ENCODE measurements at places on chromosomes 3 and 15. TPM values are rescaled to one million over a fixed set of nuclear protein-coding genes. Genes with fewer than 3 reads are reported as not detected.
A peak's percentile ranks its signal among the peaks of the same experiment; 100 is the strongest.

ACAN gene
- 0.60 TPM for total RNA-seq

TMEM266 gene
- total RNA-seq, result 0.42 TPM

CLSTN2 gene
- 13.4 TPM for total RNA-seq

NEK10 gene
- 1.3 TPM for total RNA-seq

CFAP91 gene
- 11.4 TPM for total RNA-seq

ECE2 gene
- not detected for total RNA-seq

KY gene
- total RNA-seq, result 1.5 TPM

VIPR1 gene
- total RNA-seq, result 2.4 TPM

PLXNB1 gene
- total RNA-seq, result 313 TPM

STRA6 gene
- not detected for total RNA-seq

SLTM gene
- 87.9 TPM for total RNA-seq

DNA sequence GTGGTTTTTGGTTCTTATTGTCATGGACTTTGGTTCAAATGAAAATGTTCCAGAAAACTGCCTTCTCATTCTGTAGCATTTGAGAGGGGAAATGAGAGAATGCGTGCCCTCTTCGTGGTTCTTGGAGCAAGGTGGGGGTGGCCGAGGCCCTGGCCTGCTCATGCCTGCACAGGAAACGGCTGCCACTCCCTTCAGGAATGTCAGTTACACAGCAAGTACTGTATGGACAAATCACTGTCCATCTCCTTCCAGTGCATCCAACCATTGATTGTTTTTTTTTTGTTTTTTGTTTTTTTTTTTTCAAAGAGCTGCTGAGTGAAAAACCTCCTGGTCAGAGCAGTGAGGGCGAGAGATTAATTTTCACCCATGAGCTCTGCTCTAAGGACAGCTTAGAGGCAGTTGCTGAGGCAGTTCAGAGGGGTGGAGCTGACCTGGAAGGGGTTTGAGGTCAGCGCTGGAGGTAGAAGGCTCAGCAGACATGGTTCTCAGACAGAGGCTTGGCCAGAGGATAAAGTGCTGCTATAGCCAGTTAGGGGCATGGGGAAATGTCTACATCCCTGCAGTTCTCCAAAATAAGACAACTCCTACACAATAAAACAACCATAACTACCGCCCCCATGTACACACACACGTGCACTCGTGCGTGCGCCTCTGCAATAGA lies 20.2 kb upstream of the KIF23 start:
- H3K4me1 ChIP-seq, result no peaks in the 10 kb centered on the region
- DNase-seq, result no peak
- no peak overlapping the region for H3K4me3 ChIP-seq
- H3K36me3 ChIP-seq, result no peaks in the 10 kb centered on the region
- H3K27ac ChIP-seq, result no peak overlapping the region

DNA sequence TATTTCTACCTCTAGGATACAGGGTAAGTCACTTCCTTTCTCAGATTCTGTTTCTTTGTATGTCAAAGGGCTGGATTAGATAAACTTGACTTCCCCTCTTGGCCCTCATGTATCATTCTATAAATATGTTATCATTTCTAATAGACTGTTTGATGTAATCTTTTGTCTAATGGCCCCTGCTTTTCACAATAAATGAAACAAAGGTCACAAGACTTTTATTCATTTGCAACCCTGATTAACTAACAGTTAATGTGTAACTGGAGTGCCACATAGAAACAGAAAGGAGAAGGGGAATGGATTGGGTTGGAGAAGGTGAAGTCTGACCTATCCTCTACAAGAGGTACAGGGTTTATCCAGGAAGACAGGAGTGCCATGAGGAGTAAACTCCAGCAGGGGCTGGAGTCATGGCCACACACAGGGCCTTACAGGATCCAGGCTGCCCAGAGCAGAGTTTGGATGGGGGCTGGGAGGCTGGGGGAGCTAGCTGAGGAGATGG lies 8.0 kb upstream of the B3GNT5 start:
- H3K27ac ChIP-seq, result no peak overlapping the region
- H3K36me3 ChIP-seq, result no peaks in the 10 kb centered on the region
- DNase-seq, result no peak
- H3K27me3 ChIP-seq, result no peaks in the 10 kb centered on the region
- H3K4me1 ChIP-seq, result no peaks in the 10 kb centered on the region

DNA sequence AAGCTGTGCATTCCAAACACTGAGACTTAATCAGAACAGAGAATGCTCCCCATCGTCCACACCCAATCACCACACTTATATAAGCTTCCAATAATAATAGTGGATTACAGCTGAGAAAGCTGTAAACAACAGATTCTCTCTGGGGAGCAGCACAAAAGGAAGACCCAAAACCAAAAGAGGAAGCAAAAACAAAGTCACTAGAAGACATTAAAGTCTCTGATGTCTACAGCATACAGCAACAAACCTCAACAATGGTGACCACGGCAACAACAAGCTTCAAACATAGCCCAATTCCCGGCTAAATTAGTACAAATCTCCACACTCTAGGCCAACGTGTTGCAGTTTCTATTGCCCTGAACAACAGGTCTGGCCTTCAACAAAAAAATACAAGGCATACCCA lies 37.7 kb downstream of the ZDHHC23 start:
- no peaks in the 10 kb centered on the region for H3K27me3 ChIP-seq
- no peaks in the 10 kb centered on the region for H3K36me3 ChIP-seq
- DNase-seq, result no peak
- H3K27ac ChIP-seq, result no peak overlapping the region

DNA sequence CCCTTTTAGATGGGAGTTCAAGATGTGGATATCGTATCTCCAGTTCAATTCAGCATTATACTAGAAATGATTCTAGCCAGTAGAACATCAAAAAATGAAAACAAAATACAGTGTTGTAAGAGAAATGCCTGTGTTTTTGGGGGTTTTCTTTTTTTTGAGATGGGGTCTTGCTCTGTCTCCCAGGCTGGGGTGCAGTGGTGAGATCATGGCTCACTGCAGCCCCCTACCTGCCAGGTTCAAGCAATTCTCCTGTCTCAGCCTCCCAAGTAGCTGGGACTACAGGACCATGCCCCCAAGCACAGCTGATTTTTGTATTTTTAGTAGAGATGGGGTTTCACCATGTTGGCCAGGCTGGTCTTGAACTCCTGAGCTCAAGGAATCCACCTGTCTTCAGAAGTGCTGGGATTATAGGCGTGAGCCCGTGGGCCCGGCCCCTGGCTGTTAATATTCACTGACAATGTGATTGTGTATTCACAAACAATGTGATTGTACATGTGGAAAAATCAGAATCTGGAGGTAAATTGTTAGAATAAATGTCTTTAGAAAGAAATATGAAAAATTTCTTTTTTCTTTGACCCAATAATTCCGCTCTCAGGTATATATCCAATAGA lies 59.0 kb downstream of the ARIH1 start:
- no peaks in the 10 kb centered on the region for H3K4me1 ChIP-seq
- H3K27me3 ChIP-seq, result no peaks in the 10 kb centered on the region
- no peaks in the 10 kb centered on the region for H3K36me3 ChIP-seq
- H3K27ac ChIP-seq, result no peak overlapping the region

DNA sequence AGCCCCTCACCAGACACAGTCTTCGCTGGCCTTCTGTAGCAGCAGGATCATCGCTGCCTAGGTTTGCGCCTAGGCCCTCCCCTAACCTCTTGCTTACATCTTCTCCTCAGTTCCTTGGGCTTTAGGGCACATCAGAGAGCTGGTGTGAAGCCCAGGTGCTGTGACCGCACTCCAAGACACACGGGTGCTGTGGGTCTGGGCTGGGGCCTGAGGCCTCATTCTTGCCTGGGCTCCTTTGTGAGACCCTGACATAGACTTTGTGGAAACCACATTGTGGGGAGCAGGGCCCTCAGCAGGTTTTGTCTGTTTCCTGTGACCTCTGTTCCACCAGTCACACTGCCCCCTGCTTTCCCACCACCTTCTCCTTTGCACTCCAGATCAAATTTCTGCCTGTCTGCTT lies 8.0 kb downstream of the AMIGO3 start:
- H3K4me1 ChIP-seq, result no peaks in the 10 kb centered on the region
- DNase-seq, result no peak
- H3K36me3 ChIP-seq, result peaks cover 88% of the 10 kb centered on the region
- no peaks in the 10 kb centered on the region for H3K27me3 ChIP-seq
- no peak overlapping the region for H3K27ac ChIP-seq
- no peak overlapping the region for H3K4me3 ChIP-seq

GRCh38 chr3:97928986-97929385 lies 43.2 kb downstream of the RIOX2 start:
- no peak overlapping the region for H3K4me3 ChIP-seq
- no peaks in the 10 kb centered on the region for H3K4me1 ChIP-seq
- DNase-seq, result no peak
- no peaks in the 10 kb centered on the region for H3K27me3 ChIP-seq
- peaks cover 58% of the 10 kb centered on the region for H3K36me3 ChIP-seq
- H3K27ac ChIP-seq, result no peak overlapping the region

DNA sequence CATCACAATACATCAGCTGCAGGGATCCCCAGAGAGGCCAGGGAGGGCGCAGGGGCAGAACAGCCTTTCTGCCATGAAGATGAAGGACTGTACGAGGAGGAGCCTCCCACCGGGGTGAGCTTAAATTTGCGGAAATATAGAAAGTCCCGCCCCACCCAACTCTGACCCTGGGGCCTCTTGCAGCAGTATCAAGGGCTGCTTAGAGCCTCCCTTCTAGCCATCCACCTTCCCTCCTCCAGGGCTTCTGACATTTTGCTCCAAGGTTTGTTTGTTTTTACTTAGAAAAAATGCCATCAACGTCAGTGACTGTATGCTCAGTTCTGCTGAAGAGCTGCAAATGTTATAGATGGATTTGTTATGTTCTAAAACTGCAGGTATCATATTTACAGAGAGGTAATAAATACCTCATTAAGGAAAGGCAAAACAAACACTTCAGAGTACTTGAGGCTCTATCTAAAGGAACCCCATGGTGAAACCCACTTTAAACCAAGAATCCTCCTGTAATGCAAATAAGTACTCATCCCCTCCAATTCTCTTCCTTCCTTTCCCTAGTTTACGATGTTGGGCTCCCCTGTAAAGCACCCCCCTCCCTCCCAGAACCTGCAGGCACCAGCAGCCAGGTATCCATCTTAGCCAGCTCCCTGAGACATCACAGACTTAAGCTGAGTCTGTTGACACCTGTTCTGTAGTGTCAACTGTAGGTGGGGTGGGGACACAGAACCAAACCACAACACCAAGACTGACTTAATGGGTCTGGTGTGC lies 30.5 kb downstream of the RFTN1 start:
- H3K27ac ChIP-seq, result peak overlapping the region; percentile 13
- no peaks in the 10 kb centered on the region for H3K36me3 ChIP-seq

DNA sequence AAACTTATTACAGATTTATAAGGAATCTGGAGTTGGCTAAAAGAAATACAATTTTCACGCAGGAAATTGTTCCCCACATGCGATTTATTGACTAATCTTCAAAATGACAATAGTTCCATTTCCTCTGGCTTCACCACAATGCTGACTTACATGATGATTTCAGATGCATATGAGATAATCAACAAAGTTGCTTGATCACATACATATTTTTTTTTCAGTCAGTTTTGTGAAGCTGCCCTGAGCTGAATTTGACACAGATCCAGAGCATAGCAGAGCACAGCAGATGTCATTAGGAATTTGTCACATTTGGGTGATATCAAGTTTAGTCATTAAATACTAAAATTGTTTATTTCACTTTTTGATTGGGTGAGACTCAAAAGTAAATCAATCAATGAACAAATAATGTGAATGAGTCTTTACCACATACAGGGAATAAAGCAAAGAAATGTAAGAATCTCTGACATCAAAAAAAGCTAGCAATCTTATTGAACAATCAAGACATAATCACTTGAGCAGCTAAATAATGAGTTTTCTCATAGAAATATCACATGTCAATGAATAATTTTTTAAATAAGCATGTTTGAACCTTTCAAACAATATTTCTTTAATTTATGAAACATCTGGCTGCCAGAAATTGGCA lies 18.3 kb downstream of the CPB1 start:
- no peaks in the 10 kb centered on the region for H3K36me3 ChIP-seq
- no peak overlapping the region for H3K27ac ChIP-seq
- DNase-seq, result no peak
- no peaks in the 10 kb centered on the region for H3K4me1 ChIP-seq

GRCh38 chr15:101024706-101025500 lies 105.7 kb downstream of the LRRK1 start:
- no peaks in the 10 kb centered on the region for H3K36me3 ChIP-seq
- H3K27me3 ChIP-seq, result no peaks in the 10 kb centered on the region
- no peak for DNase-seq
- no peak overlapping the region for H3K4me3 ChIP-seq
- H3K27ac ChIP-seq, result peak overlapping the region; percentile 62

- no peak overlapping the region for H3K27ac ChIP-seq
- H3K4me1 ChIP-seq, result peaks cover 8% of the 10 kb centered on the region
- H3K27me3 ChIP-seq, result no peaks in the 10 kb centered on the region
Observed at GRCh38 chr15:96038650-96039049, 291.9 kb upstream of the NR2F2 start.

DNA sequence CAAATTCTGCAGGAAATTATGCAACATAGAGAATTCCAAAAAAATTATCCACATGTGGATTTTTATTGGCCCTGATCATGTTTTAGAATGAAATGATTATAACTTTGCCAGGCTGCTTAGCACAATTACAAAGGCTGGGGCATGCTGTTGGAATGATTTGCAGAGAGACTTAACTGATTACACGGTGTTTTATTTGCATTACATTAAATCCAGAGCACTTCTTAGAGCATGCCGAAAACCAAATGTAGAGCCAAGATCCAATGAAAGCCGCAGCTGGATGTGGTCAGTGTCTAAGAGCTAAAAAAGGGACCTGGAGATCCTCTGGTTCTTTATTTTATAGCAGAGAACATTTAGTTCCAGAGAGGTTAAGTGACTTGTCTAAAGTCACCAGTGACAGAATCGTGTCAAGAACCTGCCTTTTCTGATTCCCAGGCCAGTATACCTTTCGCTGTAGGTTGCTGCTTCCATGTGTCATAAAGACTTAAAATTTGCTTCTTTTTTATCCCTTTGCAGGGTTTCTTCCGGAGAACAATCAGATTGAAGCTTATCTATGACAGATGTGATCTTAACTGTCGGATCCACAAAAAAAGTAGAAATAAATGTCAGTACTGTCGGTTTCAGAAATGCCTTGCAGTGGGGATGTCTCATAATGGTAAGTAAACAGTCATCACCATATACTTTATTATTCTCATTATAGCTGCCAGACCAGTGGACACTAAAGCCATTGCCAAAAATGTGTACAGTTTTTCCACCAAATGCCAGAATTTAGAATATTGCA lies 92.0 kb upstream of the TSEN2 start:
- H3K36me3 ChIP-seq, result no peaks in the 10 kb centered on the region
- H3K4me3 ChIP-seq, result no peak overlapping the region
- no peak for DNase-seq
- H3K27me3 ChIP-seq, result no peaks in the 10 kb centered on the region
- no peak overlapping the region for H3K27ac ChIP-seq

DNA sequence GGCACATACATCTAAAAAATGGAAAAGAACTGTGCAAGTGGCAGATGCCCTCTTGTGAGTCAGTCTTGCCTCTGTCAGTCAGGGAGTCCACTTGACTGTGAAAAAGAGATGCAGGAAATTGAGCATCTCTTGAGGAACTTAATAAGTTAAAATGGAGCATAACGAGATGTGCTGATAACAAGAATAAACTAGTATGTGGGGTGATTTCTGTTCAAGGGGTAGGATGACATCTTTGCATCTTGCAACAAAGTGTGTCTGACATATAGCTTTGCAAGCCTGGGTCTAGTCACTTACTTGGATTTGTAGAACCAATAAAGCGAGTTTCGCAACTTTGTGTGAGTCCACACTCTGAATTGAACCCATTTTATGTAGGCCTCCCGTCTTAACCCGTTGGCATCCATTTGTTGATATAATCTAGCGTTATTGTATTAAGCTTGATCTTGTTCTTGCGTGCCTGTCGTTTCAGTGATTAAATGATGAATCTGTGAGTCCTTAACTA lies 2.2 kb downstream of the USP3 start:
- no peak overlapping the region for H3K4me3 ChIP-seq
- H3K27ac ChIP-seq, result peak overlapping the region; percentile 98
- H3K4me1 ChIP-seq, result no peaks in the 10 kb centered on the region
- H3K27me3 ChIP-seq, result no peaks in the 10 kb centered on the region

Measured in tibial nerve (tissue), 4 donors.